ENCODE measurements at places on chromosomes 12 and 14.

GRCh38 chr12:12892681-12893141, 1.3 kb downstream of the GPRC5A start:
- no peak for DNase-seq

GRCh38 chr14:91399868-91400640, 17.6 kb downstream of the CCDC88C start:
- DNase-seq = no peak

- no peak for DNase-seq
Measured at GRCh38 chr12:101931498-101932326, 54.3 kb downstream of the DRAM1 start.

DNA sequence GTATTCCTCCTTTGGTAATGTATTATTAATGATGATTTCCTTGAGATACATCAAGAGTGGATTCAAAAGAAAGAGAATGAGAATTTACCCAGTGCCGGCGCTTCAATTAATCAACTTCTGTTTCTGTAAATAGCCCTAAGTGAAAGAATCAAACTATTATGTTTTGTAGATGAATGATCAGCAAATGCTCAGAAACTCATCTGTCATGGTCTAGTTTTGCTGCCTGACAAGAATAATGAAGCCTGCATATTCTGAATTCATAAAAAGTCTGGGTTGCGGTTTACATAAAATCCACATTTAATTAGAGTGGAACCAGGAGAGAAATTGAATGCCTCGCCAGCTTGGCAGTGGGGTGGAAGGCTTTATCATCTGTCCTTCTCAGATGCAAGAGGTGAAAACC, 325.3 kb downstream of the GALC start:
- DNase-seq = no peak

- DNase-seq = no peak
Measured at GRCh38 chr12:115632308-115632707, 645.2 kb downstream of the MED13L start.
